ENCODE measurements at places on chromosomes 16 and 17. TPM values are rescaled to one million over a fixed set of nuclear protein-coding genes. Genes with fewer than 3 reads are reported as not detected.
A peak's percentile ranks its signal among the peaks of the same experiment; 100 is the strongest.

DNA sequence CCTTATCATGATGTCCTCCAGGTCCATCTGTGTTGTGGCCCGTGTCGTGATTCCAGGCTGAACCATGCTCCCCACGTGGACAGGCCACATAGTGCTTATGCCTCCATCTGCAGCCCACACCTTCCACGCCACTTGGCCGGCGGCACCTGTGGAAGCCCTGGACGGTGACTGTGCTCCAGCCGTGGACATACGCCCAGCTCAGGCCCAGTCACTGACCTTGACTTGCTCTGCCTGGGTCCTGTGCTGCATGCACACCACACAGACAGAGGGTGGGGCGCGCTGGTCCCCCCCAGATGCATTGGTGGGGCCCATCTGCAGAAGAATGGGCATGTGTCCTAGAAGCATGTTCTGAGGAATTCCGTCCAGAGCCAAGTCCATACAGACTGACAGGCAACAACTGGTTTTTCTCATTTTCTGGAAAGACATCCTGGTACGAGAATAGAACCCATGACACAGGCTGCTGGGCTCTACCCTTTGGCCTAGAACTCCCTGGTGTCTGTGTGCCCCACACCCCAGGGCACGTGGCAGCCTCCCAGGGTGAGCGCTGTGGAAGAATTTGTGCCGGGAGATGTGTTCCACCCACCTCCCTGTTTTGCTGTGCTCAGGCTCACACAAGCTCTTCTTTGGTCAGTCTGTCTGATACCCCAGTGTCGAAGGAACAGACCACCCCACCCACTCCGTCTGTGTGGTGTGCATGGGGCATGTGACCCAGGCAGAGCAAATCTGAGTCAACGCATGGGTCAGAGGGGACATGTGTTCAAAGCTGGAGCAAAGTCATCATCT is 39.5 kb downstream of the GPT2 start:
- no peak for DNase-seq
- H3K4me3 ChIP-seq, result no peak overlapping the region
- no peaks in the 10 kb centered on the region for H3K27me3 ChIP-seq
- H3K36me3 ChIP-seq, result peaks cover 91% of the 10 kb centered on the region
- no peaks in the 10 kb centered on the region for H3K4me1 ChIP-seq

GRCh38 chr16:61957075-61957855 is 79.0 kb downstream of the CDH8 start:
- H3K27me3 ChIP-seq, result peaks cover 42% of the 10 kb centered on the region
- no peak overlapping the region for H3K4me3 ChIP-seq
- no peaks in the 10 kb centered on the region for H3K4me1 ChIP-seq
- H3K27ac ChIP-seq, result no peak overlapping the region
- no peak for DNase-seq
- H3K36me3 ChIP-seq, result no peaks in the 10 kb centered on the region

DNA sequence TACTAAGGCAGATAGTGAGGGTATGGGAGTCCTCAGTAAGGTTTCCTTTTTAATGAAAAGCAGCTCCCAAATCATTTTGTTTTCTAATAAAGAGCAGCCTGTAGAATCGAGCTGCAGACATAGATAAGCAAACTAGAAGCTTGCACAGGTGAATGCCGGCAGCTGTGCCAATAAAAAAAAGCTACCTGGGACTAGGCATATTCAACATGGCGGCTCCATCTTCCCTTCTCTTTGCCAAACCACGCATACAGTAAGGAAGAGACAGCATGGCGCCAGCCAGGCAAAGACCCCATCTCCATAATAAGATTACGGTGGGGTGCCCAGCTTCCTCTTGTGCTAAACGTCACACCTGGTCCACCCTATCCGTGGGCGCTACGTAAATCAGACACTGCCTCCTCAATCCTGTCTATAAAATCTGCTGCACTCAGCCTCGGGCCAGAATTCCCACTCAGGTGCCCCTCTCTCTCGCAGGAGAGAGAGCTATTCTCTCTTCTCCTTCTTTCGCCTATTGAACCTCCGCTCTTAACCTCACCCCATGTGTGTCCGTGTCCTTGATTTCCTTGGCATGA is 92.7 kb upstream of the FA2H start:
- H3K4me1 ChIP-seq, result peaks cover 11% of the 10 kb centered on the region
- H3K27me3 ChIP-seq, result no peaks in the 10 kb centered on the region
- H3K36me3 ChIP-seq, result peaks cover 5% of the 10 kb centered on the region
- no peak for DNase-seq

GRCh38 chr17:35740997-35741931 is 9.8 kb downstream of the RASL10B start:
- DNase-seq, result no peak
- no peaks in the 10 kb centered on the region for H3K36me3 ChIP-seq
- no peaks in the 10 kb centered on the region for H3K4me1 ChIP-seq
- H3K27me3 ChIP-seq, result peaks cover 50% of the 10 kb centered on the region
- no peak overlapping the region for H3K4me3 ChIP-seq

- H3K4me3 ChIP-seq, result no peak overlapping the region
- H3K36me3 ChIP-seq, result peaks cover 15% of the 10 kb centered on the region
- no peaks in the 10 kb centered on the region for H3K27me3 ChIP-seq
- DNase-seq, result no peak
Observed at GRCh38 chr17:15654886-15655561, 29.1 kb downstream of the TRIM16 start.

DNA sequence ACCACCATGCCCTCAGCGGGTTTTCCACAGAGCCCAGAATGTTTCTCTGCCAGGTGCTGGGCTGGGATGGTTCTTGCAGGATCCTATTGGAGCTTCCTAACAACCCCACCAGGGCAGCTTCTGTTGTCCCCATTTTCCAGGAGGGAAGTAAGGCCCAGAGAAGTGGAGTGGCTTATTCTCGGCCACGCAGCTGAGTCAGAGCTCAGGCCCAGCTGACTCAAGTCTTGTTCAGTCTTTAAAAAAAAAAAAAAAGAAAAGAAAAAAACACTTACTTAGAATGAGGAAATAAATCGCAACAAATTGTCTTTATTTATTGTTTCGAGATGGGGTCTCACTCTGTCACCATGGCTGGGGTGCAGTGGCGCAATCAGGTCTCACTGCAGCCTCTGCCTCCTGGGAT is 413.0 kb downstream of the CPPED1 start:
- H3K4me1 ChIP-seq, result no peaks in the 10 kb centered on the region
- H3K4me3 ChIP-seq, result no peak overlapping the region
- H3K27ac ChIP-seq, result no peak overlapping the region
- H3K36me3 ChIP-seq, result peaks cover 6% of the 10 kb centered on the region
- no peaks in the 10 kb centered on the region for H3K27me3 ChIP-seq

- H3K27me3 ChIP-seq, result peaks cover 24% of the 10 kb centered on the region
- H3K36me3 ChIP-seq, result no peaks in the 10 kb centered on the region
- H3K4me1 ChIP-seq, result no peaks in the 10 kb centered on the region
- no peak overlapping the region for H3K4me3 ChIP-seq
- DNase-seq, result peak; percentile 28
Observed at GRCh38 chr16:49179714-49180330, 101.8 kb downstream of the CBLN1 start.

DNA sequence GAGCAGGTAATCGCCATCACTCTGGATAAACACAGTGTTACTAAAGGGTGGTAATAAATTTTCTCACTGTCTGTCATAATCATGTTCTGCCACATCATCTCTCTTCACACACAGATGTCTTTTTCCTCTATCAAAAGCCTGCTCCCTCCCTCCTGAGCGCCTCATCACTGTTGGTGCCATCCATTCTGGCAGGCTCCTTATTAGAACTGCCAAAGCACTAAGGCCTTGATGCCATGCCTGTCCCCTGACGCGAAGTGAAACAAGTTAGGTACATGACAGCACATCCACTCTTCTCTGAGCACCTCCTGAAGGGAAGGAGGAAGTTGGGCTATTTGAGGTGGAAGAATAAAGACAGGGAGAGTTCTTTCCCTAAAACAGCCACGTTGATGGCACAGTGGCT is 38.2 kb upstream of the AXIN2 start:
- H3K4me3 ChIP-seq, result no peak overlapping the region
- H3K4me1 ChIP-seq, result no peaks in the 10 kb centered on the region
- H3K27me3 ChIP-seq, result no peaks in the 10 kb centered on the region
- DNase-seq, result no peak
- H3K27ac ChIP-seq, result no peak overlapping the region

- H3K4me3 ChIP-seq, result no peak overlapping the region
- DNase-seq, result no peak
- H3K27me3 ChIP-seq, result peaks cover 15% of the 10 kb centered on the region
- H3K27ac ChIP-seq, result no peak overlapping the region
- no peaks in the 10 kb centered on the region for H3K4me1 ChIP-seq
- H3K36me3 ChIP-seq, result no peaks in the 10 kb centered on the region
Observed at GRCh38 chr16:825341-826061, 25.0 kb upstream of the GNG13 start.

- H3K36me3 ChIP-seq, result peaks cover 67% of the 10 kb centered on the region
- DNase-seq, result peak; percentile 82
- peak overlapping the region; percentile 35 for H3K27ac ChIP-seq
Observed at GRCh38 chr17:43003542-43004172, 2.9 kb upstream of the IFI35 start.

GRCh38 chr17:78381601-78382232 is 3.3 kb downstream of the PGS1 start:
- DNase-seq, result no peak
- H3K4me1 ChIP-seq, result peaks cover 56% of the 10 kb centered on the region
- no peak overlapping the region for H3K27ac ChIP-seq
- H3K4me3 ChIP-seq, result no peak overlapping the region
- H3K27me3 ChIP-seq, result no peaks in the 10 kb centered on the region

DNA sequence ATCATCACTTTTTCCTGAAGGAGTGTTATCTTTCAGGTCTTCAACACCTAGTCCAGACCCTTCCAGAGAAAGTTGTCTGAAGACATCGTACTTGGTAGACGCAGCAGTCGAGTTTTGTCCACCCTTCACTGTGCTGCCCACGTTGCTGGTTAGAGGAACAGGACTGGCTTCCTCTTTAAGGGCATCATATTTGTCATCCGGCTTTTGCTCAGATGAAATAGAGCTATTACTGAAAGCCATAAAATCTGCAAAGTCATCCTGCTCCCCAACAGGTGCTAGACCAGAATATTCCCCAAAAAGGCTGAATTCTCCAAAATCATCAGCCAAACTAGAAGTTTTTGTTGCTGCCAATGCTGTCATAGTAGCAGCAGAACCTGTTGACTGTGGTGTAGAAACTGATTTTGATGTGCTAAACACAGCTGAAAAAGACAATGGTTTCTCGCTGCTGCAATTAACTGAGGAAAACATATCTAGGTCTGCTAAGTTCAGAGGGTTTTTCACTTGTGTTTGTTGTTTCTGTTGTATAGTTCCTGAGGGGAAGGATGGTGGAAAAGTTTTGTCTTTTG is 55.7 kb downstream of the SYNRG start:
- peaks cover 20% of the 10 kb centered on the region for H3K4me1 ChIP-seq
- no peak overlapping the region for H3K4me3 ChIP-seq
- no peak overlapping the region for H3K27ac ChIP-seq
- H3K36me3 ChIP-seq, result peaks cover 52% of the 10 kb centered on the region
- H3K27me3 ChIP-seq, result no peaks in the 10 kb centered on the region

- H3K36me3 ChIP-seq, result peaks cover 25% of the 10 kb centered on the region
- peaks cover 39% of the 10 kb centered on the region for H3K4me1 ChIP-seq
- DNase-seq, result no peak
Observed at GRCh38 chr17:57868910-57869616, 19.2 kb upstream of the MRPS23 start.

DNA sequence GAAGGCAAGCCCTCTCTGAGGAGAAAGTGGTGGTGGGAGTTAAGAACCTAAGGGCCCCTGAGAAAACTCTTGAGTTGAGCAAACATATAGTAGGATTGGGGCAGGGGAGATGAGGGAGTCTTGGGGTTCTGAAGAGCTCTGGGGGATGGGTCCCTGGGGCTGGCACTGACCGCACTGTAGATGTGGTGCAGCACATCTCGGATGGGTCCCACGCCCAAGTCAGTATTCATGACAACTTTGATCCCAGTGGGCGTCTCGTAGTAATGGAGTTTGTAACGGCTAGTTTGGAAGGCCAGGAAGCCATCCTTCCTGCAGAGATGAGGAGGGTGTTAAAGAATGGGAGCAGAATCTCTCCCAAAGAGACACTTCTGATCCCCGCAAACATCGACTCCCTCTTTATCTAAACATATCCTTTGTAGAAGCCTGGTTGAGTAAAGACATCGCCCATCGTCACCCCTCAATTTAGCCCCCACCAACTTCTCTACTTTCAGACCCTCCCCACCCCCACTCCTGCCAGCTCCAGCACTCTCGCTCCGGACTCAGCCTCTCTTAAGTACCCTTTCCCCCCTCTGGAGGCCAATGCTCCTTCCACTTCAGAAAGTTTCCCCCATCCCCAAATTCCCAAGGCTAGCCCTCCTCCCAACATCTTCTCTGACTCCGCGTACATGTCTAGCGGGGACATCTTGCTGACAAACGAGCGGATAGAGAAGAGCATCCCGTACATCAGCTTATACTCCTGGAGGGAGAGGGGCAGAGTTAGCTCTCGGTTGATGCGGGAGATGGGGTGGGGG is 710 bp downstream of the TRAPPC1 start:
- peak overlapping the region; percentile 95 for H3K4me3 ChIP-seq
- peak overlapping the region; percentile 96 for H3K27ac ChIP-seq
- no peak for DNase-seq

- H3K27me3 ChIP-seq, result no peaks in the 10 kb centered on the region
- H3K4me3 ChIP-seq, result peak overlapping the region; percentile 16
- peaks cover 6% of the 10 kb centered on the region for H3K36me3 ChIP-seq
- DNase-seq, result no peak
Observed at GRCh38 chr17:7020894-7021664, 1.8 kb upstream of the BCL6B start.

- no peak within 1 kb of the TSS for H3K27ac ChIP-seq
- peaks cover 5% of the 10 kb centered on the region for H3K4me1 ChIP-seq
- peak within 1 kb of the TSS; percentile 68 for H3K4me3 ChIP-seq
- H3K27me3 ChIP-seq, result no peaks in the 10 kb centered on the region
Observed at GRCh38 chr16:2968738-2969544, at the start of gene PAQR4. Gene PAQR4, plus strand, starts transcription at chr16:2969348. Its CDS starts 327 bp downstream, at chr16:2969675.

GRCh38 chr17:9021992-9022572 is 772 bp downstream of the NTN1 start:
- no peak for DNase-seq
- no peaks in the 10 kb centered on the region for H3K4me1 ChIP-seq
- H3K36me3 ChIP-seq, result no peaks in the 10 kb centered on the region
- H3K4me3 ChIP-seq, result peak overlapping the region; percentile 68

- peak; percentile 80 for DNase-seq
- no peaks in the 10 kb centered on the region for H3K36me3 ChIP-seq
- no peaks in the 10 kb centered on the region for H3K27me3 ChIP-seq
- peak overlapping the region; percentile 77 for H3K4me3 ChIP-seq
Observed at GRCh38 chr17:21275579-21276263, 8.8 kb upstream of the MAP2K3 start.

GRCh38 chr16:27404163-27404823 is 2.3 kb downstream of the IL21R start:
- no peak overlapping the region for H3K27ac ChIP-seq
- peaks cover 12% of the 10 kb centered on the region for H3K4me1 ChIP-seq
- no peaks in the 10 kb centered on the region for H3K27me3 ChIP-seq
- H3K36me3 ChIP-seq, result peaks cover 5% of the 10 kb centered on the region
- no peak for DNase-seq

The GPRC5B gene
- not detected for total RNA-seq

The CCR7 gene
- total RNA-seq, result not detected

The PPP1R1B gene
- total RNA-seq, result not detected

The PRR35 gene
- total RNA-seq, result not detected

The SPATA32 gene
- total RNA-seq, result not detected

The ANKRD40CL gene
- not detected for total RNA-seq

The SLC16A6 gene
- total RNA-seq, result 1.6 TPM

The YBX2 gene
- total RNA-seq, result 0.44 TPM

The CYB5B gene
- 112 TPM for total RNA-seq

The ACOX1 gene
- 26.0 TPM for total RNA-seq

The COASY gene
- 89.2 TPM for total RNA-seq
